Right renal cortex interstitium (tissue), 3 donors: ENCODE measurements at places on chromosomes 4 and X. TPM values are rescaled to one million over a fixed set of nuclear protein-coding genes. Genes with fewer than 3 reads are reported as not detected.

DNA sequence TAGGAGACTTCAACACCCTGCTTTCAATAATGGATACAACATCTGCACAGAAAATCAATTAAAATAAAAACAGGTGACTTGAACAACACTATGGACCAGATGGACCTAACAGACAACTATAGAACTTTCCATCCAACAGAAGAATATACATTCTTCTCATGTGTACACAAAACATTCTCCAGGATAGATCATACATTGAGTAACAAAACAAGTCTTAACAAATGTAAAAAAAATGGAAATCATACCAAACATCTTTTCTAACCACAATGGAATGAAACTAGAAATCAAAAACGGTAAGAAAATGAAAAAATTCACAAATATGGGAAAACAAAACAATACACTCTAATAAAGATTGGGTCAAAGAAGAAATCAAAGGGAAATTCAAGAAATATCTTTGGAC is 24.7 kb downstream of the CYP2U1 start:
- DNase-seq: no peak

GRCh38 chr4:244471-244870 is 60.8 kb downstream of the ZNF732 start:
- no peak for DNase-seq

- no peak for DNase-seq
These were observed 1.7 kb downstream of the FRAS1 start for GRCh38 chr4:78058591-78059523.

- DNase-seq: peak; percentile 48
These were observed at the start of gene FUNDC2 for GRCh38 chrX:155026727-155027508. TSS of gene FUNDC2 (plus strand) at chrX:155026844. CDS start at chrX:155026939, 95 bp downstream.

The CYTL1 gene
- 8.4 TPM for polyA plus RNA-seq

DNA sequence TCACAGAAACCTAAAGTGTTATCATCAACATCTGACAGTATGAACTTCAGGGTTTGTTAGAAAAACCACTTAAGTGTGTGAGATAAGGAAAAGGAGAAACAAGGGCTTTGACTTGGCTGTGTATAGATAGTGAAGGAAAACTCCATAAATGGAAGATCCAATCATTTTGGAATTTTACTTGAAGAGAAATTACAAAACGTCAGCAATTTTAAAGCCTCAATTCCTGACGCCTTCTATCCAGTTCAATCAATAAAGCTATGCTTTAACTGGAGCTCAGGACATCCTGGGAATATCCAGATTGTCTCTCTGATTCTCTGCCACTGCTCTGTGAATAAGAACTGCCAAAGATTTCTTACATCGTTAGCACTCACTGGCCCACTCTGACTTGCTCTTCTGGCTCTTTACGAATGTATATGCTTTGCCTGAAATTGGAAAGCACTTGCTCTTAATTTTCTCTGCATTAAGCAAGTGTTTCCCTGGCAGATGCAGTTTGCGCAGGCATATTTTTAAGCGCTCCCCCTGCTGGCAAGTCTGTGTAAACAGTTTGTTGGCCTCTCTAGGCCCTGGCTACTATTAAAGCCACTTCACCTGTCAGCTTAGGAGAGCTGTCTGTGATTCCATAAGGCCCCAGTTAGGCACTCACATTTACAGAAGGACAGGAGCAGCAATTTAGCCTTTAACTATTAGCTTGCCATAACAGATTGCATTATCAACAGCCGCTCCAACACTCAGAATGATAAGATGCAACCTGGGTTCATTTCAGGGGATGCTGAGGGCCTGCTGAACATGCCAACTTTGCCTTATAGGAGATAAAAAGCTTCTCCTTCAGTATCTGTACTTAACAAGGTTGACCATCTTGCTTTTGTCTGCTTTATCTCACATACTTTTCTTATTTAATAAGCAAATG is 251.4 kb upstream of the DDX53 start:
- DNase-seq: peak; percentile 7

GRCh38 chr4:108425988-108426387 is 194.4 kb upstream of the RPL34 start:
- no peak for DNase-seq

GRCh38 chr4:153427363-153428071 is 38.6 kb upstream of the TMEM131L start:
- DNase-seq: no peak

The GSX2 gene
- polyA plus RNA-seq: not detected

DNA sequence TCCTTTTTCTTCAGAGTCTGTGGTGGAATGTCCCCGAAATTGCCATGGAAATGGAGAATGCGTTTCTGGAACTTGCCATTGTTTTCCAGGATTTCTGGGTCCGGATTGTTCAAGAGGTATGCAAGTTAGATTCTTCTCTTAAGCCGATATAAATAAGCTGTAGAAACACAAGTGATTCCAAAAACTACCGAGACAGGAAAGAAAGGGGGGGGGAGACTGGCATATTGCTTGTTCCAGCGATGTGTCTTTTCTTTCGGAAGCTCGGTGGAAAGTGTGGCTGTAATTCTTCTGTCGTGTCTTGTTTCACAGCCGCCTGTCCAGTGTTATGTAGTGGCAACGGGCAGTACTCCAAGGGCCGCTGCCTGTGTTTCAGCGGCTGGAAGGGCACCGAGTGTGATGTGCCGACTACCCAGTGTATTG is 236.9 kb downstream of the DCTD start:
- peak; percentile 7 for DNase-seq
